Heart right ventricle (tissue), 16 donors: ENCODE measurements at places on chromosomes 16 and 17. TPM values are rescaled to one million over a fixed set of nuclear protein-coding genes. Genes with fewer than 3 reads are reported as not detected.

DYNLL2 gene
- 45.3 TPM for polyA plus RNA-seq

TBC1D3H gene
- not detected for polyA plus RNA-seq

SOST gene
- 0.03 TPM for polyA plus RNA-seq

KRT14 gene
- polyA plus RNA-seq, result 0.30 TPM

MILR1 gene
- 1.5 TPM for polyA plus RNA-seq

MYH2 gene
- not detected for polyA plus RNA-seq

ABCC11 gene
- 0.01 TPM for polyA plus RNA-seq

CLDN9 gene
- 3.2 TPM for polyA plus RNA-seq

GPR142 gene
- not detected for polyA plus RNA-seq

RNF227 gene
- polyA plus RNA-seq, result 1.9 TPM

PDILT gene
- polyA plus RNA-seq, result not detected

VTN gene
- polyA plus RNA-seq, result 27.8 TPM
